ENCODE measurements at places on chromosomes 1 and 21.

- no peak overlapping the region for H3K4me3 ChIP-seq
- no peaks in the 10 kb centered on the region for H3K4me1 ChIP-seq
- H3K27ac ChIP-seq = no peak overlapping the region
- H3K36me3 ChIP-seq = no peaks in the 10 kb centered on the region
Measured at GRCh38 chr1:209224886-209225285, 358.6 kb upstream of the CAMK1G start.

GRCh38 chr1:156812293-156812990, 4.2 kb downstream of the SH2D2A start:
- H3K27ac ChIP-seq = no peak overlapping the region
- no peaks in the 10 kb centered on the region for H3K36me3 ChIP-seq
- no peak for DNase-seq
- no peaks in the 10 kb centered on the region for H3K27me3 ChIP-seq
- H3K4me1 ChIP-seq = peaks cover 32% of the 10 kb centered on the region
- no peak overlapping the region for H3K4me3 ChIP-seq

GRCh38 chr1:204126956-204127355, 24.9 kb downstream of the ETNK2 start:
- DNase-seq = no peak
- H3K36me3 ChIP-seq = no peaks in the 10 kb centered on the region
- no peak overlapping the region for H3K27ac ChIP-seq

GRCh38 chr1:203913073-203913521, 51.7 kb downstream of the SNRPE start:
- no peak for DNase-seq
- no peak overlapping the region for H3K27ac ChIP-seq
- H3K27me3 ChIP-seq = peaks cover 4% of the 10 kb centered on the region
- no peaks in the 10 kb centered on the region for H3K36me3 ChIP-seq

- H3K4me1 ChIP-seq = peaks cover 3% of the 10 kb centered on the region
- no peak overlapping the region for H3K4me3 ChIP-seq
- no peaks in the 10 kb centered on the region for H3K27me3 ChIP-seq
- no peak for DNase-seq
- H3K27ac ChIP-seq = no peak overlapping the region
- H3K36me3 ChIP-seq = peaks cover 61% of the 10 kb centered on the region
Measured at GRCh38 chr1:51416910-51417309, 86.5 kb upstream of the TTC39A start.

- peaks cover 14% of the 10 kb centered on the region for H3K4me1 ChIP-seq
- no peak for DNase-seq
- no peak overlapping the region for H3K4me3 ChIP-seq
- no peak overlapping the region for H3K27ac ChIP-seq
- H3K27me3 ChIP-seq = no peaks in the 10 kb centered on the region
Measured at GRCh38 chr1:97792655-97793054, 128.2 kb downstream of the DPYD start.

GRCh38 chr1:184509105-184509504, 122.3 kb downstream of the C1orf21 start:
- no peak overlapping the region for H3K27ac ChIP-seq
- no peaks in the 10 kb centered on the region for H3K36me3 ChIP-seq
- no peak for DNase-seq
- H3K27me3 ChIP-seq = no peaks in the 10 kb centered on the region

GRCh38 chr1:23957096-23957495, 2.5 kb upstream of the PNRC2 start:
- H3K4me3 ChIP-seq = peak overlapping the region; percentile 46
- DNase-seq = no peak
- peaks cover 24% of the 10 kb centered on the region for H3K36me3 ChIP-seq
- no peaks in the 10 kb centered on the region for H3K27me3 ChIP-seq
- H3K4me1 ChIP-seq = peaks cover 73% of the 10 kb centered on the region

DNA sequence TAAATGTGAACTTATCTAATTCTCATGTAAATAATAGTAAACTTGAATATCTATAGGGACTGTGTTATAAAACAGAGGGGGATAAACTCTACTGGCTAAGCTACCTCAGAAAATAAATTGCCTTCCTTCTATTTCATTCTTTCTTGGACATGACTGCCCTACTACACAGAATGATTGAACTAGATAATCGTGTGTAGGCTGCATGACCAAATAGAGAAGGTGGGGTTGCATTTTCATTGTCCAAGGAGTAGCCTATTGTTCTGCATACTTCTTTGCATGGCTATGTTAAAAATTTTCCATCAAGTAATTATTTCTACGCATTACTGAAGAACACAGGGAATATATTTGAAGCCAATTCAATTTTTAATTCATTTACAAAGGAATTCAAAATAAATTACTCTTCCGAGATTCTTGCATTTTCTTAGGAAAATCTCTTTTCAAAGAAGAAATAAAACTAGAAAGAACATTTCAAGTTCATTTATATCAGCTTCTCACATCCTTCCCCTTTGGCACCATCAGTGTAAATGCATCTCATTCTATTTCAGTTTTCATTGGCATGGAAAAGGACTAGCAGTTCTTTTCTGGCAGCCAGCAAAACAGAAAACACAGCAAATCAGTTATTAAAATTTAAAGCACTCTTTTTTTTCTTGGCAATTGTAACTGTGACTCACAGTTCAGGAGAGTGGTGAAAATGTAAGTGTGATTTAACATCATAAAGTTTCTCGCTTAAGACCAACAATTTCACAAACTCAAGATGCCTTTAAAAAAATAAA, 714.7 kb downstream of the NCAM2 start:
- H3K27ac ChIP-seq = no peak overlapping the region
- H3K36me3 ChIP-seq = no peaks in the 10 kb centered on the region
- no peaks in the 10 kb centered on the region for H3K27me3 ChIP-seq
- DNase-seq = no peak
- H3K4me3 ChIP-seq = no peak overlapping the region

DNA sequence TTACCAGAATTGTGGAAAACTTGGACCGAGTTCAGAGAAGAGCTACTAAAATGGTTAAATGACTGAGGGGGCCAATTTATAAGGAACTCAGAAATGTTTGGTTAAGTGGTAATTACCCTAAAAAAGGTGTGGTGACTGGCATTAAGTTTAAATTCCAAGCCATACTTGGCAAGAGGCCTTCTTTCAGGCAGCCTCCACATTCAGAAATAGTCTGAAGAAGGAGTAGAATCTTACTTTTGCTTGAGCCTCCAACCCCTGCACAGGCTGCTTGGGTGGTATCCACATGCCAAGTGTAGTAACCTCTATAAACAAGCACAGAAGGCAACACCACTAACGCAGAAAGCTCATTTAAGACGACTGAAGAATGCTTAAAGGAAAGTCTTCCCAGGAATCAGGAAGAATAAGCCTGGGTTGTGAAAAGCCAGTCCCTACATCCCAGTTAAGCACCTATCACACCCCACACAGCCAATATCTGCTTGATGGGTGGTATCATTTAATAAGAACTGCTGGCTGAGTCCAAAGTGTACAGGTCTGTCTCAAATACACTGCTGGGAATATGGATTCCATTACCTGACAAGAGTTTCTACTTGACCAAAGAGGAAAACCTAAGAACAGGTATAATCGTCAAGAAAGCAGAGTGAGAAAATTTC, 13.7 kb upstream of the GORAB start:
- H3K27me3 ChIP-seq = peaks cover 35% of the 10 kb centered on the region
- H3K4me1 ChIP-seq = no peaks in the 10 kb centered on the region
- no peak overlapping the region for H3K4me3 ChIP-seq
- H3K27ac ChIP-seq = no peak overlapping the region
- no peaks in the 10 kb centered on the region for H3K36me3 ChIP-seq

DNA sequence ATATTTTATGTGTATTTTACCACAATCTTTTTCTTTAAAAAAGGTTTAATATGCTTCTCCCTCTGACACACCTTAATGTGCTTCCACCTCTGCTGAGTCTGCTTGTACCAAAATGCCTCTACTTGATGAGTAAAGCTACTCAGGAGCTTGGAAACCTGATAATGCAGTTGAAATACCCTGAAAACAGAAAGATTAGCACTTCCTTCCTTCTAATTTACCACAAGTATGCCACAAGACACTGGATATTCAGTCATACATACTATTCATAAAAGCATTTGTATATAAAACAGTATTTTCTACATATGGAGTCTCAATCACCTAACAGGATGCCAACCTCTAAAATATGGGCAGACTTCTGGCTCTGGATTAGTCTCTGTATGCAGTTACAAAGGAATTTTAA, 55.0 kb downstream of the SLC35D1 start:
- no peaks in the 10 kb centered on the region for H3K27me3 ChIP-seq
- peaks cover 15% of the 10 kb centered on the region for H3K4me1 ChIP-seq
- no peak overlapping the region for H3K4me3 ChIP-seq
- H3K27ac ChIP-seq = peak overlapping the region; percentile 50

GRCh38 chr21:40386294-40386911, 460.6 kb downstream of the DSCAM start:
- no peak overlapping the region for H3K27ac ChIP-seq
- H3K36me3 ChIP-seq = no peaks in the 10 kb centered on the region
- H3K27me3 ChIP-seq = no peaks in the 10 kb centered on the region
- no peak overlapping the region for H3K4me3 ChIP-seq
- no peak for DNase-seq

GRCh38 chr1:209686322-209686721, 11.1 kb downstream of the G0S2 start:
- DNase-seq = no peak
- H3K36me3 ChIP-seq = no peaks in the 10 kb centered on the region
- H3K27me3 ChIP-seq = peaks cover 15% of the 10 kb centered on the region

DNA sequence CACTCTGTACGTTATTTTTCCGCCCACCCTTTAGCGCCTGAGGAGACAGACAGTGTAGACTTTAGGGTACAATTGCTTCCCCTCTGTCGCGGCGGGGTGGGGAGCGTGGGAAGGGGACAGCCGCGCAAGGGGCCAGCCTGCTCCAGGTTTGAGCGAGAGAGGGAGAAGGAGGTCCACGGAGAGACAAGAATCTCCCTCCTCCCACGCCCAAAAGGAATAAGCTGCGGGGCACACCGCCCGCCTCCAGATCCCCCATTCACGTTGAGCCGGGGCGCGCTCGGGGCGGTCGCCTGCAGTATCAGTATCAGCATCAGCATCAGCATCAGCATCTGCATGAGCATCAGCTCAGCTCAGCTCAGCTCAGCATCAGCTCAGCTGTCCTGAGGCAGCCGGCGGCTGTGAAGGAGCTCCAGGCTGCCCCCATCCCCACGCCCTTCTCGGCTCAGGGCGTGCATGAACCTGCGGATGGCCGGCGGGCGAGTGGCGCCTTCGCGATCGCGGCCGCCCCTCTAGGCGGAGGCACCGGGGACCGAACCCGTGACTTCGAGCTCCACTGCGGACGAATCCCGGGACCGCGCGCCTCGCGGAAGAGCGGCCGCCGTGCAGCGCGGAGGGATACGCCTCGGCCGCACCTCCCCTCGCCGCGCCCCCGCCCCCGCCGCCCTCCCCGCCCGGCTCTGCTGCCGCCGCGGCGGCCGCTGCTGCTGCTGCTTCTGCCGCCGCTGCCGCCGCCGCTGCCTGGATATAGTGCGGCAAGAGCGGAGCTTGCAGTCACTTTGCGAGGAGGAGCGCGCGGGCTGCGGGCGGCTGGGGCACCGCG, at the start of gene NCAM2:
Gene NCAM2, plus strand, starts transcription at position 774 of the 820 bp plus-strand sequence.
- no peak within 1 kb of the TSS for H3K27ac ChIP-seq
- DNase-seq = peak; percentile 44
- H3K27me3 ChIP-seq = peaks cover 21% of the 10 kb centered on the region
- no peaks in the 10 kb centered on the region for H3K36me3 ChIP-seq
- H3K4me3 ChIP-seq = peak within 1 kb of the TSS; percentile 78

Data from activated B cell treated with CpG ODN at 0.5 μM for 24 hours (primary cell).